ENCODE measurements at places on chromosomes 6 and 20.

DNA sequence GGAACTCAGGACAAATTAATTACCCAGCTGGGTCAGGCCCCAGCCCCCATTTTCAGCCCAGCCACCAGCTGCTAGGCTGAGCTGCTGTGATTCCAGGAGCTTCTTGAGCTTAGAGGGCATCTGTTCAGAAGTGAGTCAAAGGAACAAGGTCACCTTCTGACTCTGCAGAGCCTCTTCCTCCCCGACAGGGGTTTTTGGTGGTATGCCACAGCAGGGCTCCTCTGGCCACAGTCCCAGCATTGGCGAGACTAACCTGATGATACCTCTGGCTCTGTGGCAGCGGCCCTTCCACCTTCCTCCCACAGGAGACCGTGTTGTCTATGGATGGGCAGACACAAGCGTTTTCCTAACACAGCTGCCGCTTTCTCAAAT is 39.7 kb downstream of the ZC3H12D start:
- DNase-seq = no peak

DNA sequence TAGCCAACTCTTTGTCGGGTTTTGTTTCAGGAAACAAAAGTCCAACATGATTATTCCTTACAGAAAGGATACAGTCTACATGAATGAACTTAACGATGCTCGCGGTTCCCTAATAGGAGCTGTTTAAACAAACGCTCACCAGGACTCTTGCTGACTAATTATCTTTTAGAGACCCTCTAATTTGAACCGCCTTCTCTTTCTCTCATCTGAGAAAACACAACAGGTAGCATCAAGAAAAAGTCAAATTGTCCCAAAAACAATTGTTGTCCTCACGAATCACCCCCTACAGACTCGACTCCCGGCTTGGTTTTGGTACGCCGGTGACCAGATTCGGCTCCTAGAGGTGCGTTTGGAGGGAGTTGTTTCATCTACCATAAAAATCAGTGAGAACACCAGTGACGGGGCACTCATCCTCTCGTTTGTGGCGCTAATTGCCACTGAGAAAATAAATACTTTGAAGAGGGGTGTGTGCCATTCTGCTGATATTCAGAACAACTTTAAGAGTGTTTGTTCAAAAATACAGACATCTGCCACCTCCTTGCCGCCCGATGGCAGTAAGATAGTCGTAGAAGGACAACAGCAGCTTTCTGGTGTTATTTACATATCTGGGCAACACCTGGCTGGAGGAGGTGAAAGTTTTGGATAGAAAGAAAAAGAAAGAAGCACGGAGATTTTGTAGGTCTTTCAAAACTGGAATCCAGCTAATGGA is 1.1 kb upstream of the SIM1 start:
- no peak for DNase-seq

GRCh38 chr6:157533048-157533871 is 152.3 kb downstream of the ZDHHC14 start:
- no peak for DNase-seq

DNA sequence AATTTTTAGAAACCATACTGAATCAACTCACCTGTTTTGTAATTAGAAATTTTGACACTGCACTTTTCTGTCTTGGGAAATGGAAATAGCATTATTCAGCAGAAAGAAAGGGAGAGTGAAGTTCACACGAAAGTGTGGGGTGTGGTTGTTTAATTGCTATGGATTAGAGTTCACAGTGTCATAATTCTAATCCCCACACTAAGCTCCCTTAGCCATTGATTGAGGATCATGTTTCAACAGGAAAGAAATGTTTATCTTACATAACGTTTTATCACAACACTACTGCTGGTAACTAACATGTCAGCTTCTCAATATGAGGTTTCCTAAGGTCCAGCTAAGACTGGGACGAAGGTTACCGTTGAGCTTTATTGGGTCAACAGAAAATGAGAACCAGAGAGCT is 31.4 kb upstream of the GSTA5 start:
- DNase-seq = no peak

DNA sequence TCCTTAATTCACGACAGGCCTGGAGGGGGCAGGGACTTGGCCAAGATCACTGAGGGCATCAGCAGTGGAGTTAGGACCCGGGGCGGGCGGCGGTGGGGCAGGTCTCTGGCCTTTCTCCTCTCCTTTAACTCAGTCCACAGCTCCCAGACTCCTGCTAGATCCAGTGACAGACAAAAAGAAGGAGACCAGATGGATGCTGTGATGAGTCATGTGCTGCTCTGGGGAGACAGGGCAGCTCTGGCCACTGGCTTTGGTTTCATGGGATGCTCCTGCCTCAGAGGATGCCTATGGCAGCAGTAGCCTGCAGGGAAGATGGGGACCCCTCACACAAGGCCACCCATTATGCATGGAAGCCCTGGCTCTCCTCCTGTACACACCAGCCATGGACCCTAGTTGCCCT is 20.5 kb downstream of the EPB41L1 start:
- no peak for DNase-seq

DNA sequence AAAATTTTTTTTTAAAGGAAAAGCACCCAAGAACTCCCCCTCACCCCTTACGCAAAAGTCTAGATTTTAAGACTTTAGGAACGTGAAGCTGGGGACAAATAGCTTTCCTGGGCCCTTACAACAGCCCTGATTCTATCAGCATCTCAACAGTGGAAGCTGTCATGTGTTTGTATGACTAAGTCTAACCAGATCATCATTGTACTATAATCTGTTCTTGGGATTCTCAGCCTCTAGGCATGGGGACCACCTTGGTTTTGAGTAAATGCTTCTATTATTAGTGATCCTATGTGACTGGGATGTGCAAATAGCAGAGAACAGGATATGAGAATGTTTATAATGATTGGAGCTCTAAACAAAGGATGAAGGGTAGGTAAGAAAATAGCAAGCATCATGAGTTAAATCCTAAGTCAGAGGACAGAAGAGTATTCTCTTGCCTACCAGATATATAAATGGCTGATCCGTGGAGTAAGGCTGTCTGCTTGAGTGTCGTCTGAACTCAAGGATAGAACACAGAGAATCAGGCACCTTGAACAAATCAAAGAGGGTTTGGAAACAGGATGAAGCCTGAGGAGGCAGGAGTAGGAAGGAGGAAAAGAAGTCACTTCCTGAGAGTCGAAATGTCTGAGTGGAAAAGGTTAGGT is 105.7 kb upstream of the FAM184A start:
- DNase-seq = no peak

DNA sequence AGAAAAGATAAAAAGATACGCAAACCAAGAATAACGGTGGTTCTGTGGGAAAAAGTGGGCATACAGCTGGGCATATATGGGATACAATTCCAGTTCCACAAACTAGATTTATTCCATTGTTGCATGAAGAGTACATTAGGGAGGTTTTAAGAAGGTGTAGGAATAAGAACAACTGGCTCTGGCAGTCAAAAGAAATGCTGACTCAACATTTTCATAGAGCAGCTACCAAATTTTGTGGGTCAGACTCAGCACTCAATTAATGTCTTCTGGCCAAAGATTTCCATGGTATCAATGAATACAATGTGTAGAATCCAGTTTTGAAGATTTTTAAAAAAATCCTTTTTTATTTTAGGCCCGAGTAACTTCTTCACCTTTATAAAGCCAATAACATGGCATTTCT is 40.2 kb downstream of the TP53INP2 start:
- DNase-seq = no peak

- DNase-seq = no peak
These were observed 113.1 kb downstream of the C6orf58 start for GRCh38 chr6:127690092-127690491.

- DNase-seq = no peak
These were observed 128.4 kb upstream of the NOX3 start for GRCh38 chr6:155584006-155584405.

GRCh38 chr6:15243910-15244619 is 1.8 kb upstream of the JARID2 start:
- DNase-seq = no peak

- DNase-seq = no peak
These were observed 32.2 kb upstream of the MICB start for GRCh38 chr6:31465718-31466117.

- no peak for DNase-seq
These were observed 55.6 kb upstream of the FOXC1 start for GRCh38 chr6:1554141-1554475.

DNA sequence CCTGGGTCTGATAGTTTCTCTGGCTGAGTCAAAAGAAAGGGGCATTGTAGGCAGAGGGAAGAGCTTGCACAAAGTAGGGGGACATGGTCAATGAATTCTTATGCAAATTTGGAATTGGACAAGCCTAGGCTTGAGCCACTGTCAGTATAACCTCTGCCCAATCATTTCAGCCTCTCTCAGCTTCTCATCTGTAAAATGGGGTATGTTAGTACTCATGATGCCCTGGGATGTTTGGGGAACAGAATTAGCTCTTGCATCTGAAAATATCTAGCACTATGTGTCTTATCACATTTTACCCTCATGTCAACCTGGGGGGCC is 148.6 kb downstream of the DHX35 start:
- no peak for DNase-seq

DNA sequence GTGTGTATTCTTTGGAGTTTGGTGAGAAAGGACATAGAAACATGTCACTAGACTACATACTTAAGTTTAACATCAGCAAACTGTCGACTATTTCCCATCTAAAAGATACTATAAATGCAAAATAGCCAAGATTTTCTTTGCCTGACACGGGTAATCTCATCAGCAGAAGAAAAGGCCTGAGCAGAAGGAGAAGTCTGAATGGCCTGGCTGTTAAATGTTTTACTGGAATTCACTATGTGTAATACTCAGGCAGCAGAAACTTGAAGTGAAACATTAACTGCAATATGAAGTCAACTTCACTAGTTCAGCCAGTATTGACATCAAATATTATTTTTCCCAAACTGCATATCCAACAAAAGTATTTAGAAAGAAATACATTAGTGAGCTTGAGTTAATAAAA is 6.4 kb upstream of the DSE start:
- no peak for DNase-seq

GRCh38 chr6:39040080-39040673 is 8.4 kb upstream of the GLP1R start:
- no peak for DNase-seq

GRCh38 chr6:106502559-106502958 is 126.7 kb downstream of the RTN4IP1 start:
- DNase-seq = no peak

- no peak for DNase-seq
These were observed 180.9 kb downstream of the TAF4 start for GRCh38 chr20:61884571-61885389.

GRCh38 chr20:56324806-56325205 is 34.0 kb upstream of the FAM210B start:
- DNase-seq = no peak

- no peak for DNase-seq
These were observed 58.7 kb downstream of the CD40 start for GRCh38 chr20:46176739-46177378.

- DNase-seq = no peak
These were observed 42.2 kb downstream of the METTL24 start for GRCh38 chr6:110315869-110316398.

DNA sequence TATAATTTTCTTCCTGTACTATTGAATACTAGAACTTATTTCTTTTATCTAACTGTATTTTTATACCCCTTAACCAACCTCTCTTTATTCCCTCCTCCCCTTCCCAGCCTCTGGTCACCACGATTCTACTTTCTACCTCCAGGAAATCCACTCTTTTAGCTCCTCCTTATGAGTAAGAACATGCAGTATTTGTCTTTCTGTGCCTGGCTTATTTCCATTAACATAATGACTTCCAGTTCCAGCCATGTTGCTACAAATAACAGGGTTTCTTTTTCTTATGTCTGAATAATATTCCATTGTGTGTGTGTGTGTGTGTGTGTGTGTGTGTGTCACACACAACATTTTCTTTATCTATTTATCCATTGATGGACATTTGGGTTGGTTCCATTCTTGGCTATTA is 152.3 kb upstream of the OLIG3 start:
- no peak for DNase-seq

DNA sequence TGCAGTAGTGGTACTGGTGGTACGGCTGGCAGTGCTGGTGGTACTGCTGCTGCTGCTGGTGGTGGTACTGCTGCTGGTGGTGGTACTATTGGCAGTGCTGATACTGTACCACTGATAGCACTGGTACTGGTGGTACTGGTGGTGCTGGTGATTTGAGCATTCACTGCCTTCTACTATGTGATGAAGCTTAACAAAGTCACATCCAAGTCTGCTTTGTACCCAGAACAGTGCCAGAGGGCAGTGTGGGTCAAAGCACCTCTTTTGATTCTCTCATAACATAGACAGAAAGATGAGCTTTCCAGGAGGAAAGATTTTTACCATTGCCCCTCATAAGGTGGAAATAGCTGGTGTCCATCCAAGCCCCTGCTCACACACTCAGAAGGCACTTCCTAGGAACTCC is 48.7 kb downstream of the ANKRD6 start:
- DNase-seq = no peak

GRCh38 chr20:59253779-59254319 is 46.6 kb upstream of the EDN3 start:
- no peak for DNase-seq

DNA sequence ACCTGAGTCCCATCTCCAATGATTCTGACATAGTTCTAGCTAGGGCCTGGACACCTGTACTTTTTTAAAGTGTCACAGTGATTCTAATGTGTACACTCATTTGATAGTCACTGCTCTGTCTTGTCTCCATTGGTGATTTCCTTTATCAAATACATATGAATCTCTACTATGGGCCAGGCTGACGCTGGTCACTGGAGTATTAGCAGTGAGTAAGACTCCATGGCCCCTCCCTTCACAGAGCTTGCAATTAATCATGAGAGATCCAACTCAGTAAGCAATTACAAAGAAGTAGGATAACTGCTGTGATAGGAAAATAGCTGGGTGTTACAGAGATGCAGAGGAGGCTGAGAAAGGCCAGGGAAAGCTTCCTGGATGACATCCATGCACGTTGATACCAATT is 19.3 kb upstream of the SASH1 start:
- no peak for DNase-seq

DNA sequence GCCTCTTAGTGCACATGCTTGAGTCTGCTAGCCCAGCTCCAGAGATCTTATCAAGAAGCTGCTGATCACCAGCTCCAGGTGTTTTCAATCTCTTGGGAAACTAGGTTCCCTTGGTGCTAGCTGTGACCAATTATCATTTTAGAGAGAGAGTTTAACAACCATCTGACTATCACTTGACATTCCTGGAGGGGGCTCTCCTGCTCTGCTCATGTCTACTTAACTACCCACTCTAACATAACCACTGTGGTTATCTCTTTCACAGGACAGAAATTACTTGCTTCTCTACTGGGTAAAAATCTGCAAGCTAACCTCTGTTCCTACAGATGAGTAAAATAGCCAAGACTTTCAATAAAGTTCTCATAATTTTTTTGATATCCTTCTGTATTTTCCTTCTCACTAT is 823.4 kb upstream of the GJE1 start:
- no peak for DNase-seq

DNA sequence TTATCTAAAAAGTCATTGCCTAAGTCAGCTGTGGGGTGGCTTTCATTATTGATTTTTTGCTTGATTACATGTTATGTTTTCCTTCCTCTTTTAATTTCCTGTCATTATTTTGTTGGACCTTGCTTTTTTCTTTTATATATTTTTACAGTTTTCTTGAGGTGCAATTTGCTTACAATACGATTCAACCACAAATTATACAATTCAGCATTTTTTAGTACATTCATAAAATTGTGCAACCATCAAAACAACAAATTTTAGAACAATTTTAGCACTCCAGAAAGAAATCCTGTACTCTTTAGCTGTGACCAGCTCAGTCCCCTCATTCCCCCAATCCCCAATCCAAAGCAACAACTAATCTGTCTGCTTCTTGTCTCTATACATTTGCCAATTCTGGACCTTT is 608.9 kb downstream of the C6orf118 start:
- no peak for DNase-seq

- no peak for DNase-seq
These were observed 1311.5 kb upstream of the GJE1 start for GRCh38 chr6:140821196-140821595.

Data from stimulated activated CD4-positive, alpha-beta T cell treated with anti-CD3 and anti-CD28 coated beads, Interleukin-1b, Interleukin-23, amount 100 ng/mL, for 1 hour (primary cell).